ENCODE measurements at places on chromosomes 6 and 20. TPM values are rescaled to one million over a fixed set of nuclear protein-coding genes. Genes with fewer than 3 reads are reported as not detected.

The RIMS4 gene
- 0.59 TPM for total RNA-seq

The WRNIP1 gene
- 42.7 TPM for total RNA-seq

The OXT gene
- total RNA-seq: not detected

The IL17A gene
- not detected for total RNA-seq

The SASH1 gene
- 68.6 TPM for total RNA-seq

Data from uterus (tissue), 4 donors.